ENCODE measurements at places on chromosomes 4 and X.

GRCh38 chr4:31645236-31645635 is 925.1 kb downstream of the PCDH7 start:
- H3K4me3 ChIP-seq, result no peak overlapping the region
- H3K36me3 ChIP-seq, result 0 out of 2 replicates have a peak, but pooled peaks cover 4% of the 10 kb centered on the region
- no peaks in the 10 kb centered on the region for H3K27me3 ChIP-seq
- no peak for DNase-seq
- no peaks in the 10 kb centered on the region for H3K4me1 ChIP-seq

DNA sequence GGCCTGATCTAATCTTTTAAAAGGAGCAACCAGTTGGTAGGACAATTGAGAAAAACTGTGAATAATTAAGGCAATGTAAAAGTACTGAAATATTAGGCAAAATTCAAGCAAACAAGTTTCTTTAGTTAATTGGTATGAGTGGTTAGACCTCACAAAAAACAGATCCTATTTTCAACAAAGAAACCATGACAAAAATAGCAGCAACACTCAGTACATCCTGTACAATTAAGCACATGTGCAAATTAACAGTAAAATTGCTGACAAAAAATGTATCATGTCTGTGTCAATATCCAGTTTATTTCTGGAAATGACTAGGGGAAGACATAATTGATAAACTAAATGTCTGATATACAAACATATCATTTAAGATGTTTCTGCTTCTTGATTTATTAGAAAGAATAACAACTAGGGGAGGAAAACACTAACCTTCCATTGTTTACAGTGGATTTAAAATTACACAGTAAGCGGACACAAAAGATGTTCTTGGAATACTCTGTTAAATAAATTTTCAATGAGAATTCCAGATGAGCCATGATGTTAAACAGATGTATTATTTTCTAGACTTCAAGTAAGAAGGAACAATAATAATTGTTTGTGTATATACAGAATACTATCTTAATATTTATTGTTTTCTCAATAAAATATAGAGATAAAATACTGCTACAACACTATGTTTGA is 638.9 kb downstream of the SPRY1 start:
- no peak overlapping the region for H3K27ac ChIP-seq
- no peak overlapping the region for H3K4me3 ChIP-seq
- H3K36me3 ChIP-seq, result no peaks in the 10 kb centered on the region
- DNase-seq, result no peak

DNA sequence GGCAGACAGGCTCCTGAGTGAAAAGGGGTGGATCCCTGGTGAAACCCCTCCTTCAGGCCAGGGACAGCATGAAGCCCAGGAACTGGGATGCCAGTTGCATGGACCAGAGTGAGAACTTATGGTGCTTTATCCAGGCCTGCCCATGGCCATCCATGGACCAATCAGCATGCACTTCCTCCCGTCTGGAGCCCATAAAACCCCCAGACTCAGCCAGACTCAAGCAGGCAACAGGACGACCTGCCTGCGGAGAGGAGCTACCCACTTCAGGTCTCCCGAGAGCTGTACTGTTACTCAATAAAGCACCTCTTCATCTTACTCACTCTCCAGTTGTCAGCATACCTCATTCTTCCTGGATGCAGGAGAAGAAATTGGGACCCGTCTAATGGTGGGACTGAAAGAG is 42.9 kb downstream of the NALF2 start:
- H3K27ac ChIP-seq, result no peak overlapping the region
- no peak overlapping the region for H3K4me3 ChIP-seq
- H3K36me3 ChIP-seq, result no peaks in the 10 kb centered on the region
- H3K4me1 ChIP-seq, result no peaks in the 10 kb centered on the region
- DNase-seq, result no peak
- peaks cover 5% of the 10 kb centered on the region for H3K27me3 ChIP-seq

DNA sequence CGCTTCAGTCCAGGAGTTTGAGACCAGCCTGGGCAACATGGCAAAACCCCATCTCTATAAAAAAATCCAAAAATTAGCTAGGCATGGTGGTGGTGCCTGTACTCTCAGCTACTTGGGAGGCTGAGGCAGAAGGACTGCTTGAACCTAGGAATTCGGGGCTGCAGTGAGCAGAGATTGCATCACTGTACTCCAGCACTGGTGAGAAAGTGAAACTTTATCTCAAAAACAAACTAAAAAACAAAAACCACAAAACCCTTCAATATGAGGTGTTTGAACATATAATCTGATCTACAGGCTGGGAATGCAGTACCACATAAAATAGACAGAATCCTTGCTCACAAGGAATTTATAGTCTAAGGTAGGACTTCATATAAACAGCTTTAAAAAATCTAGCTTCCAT is 103.9 kb downstream of the PDS5A start:
- no peak overlapping the region for H3K4me3 ChIP-seq
- peaks cover 5% of the 10 kb centered on the region for H3K4me1 ChIP-seq
- peaks cover 3% of the 10 kb centered on the region for H3K27me3 ChIP-seq
- peaks cover 21% of the 10 kb centered on the region for H3K36me3 ChIP-seq
- no peak for DNase-seq
- 0 out of 2 replicates have a peak overlapping the region, but pooled peaks have one; percentile 14 for H3K27ac ChIP-seq

- peak overlapping the region; percentile 98 for H3K4me3 ChIP-seq
- H3K27ac ChIP-seq, result peak overlapping the region; percentile 92
- no peaks in the 10 kb centered on the region for H3K36me3 ChIP-seq
- H3K4me1 ChIP-seq, result peaks cover 40% of the 10 kb centered on the region
- DNase-seq, result no peak
Observed at GRCh38 chr4:183503497-183504063, 1.3 kb upstream of the ING2 start.

- no peaks in the 10 kb centered on the region for H3K36me3 ChIP-seq
- H3K4me3 ChIP-seq, result no peak overlapping the region
- H3K27ac ChIP-seq, result no peak overlapping the region
- H3K4me1 ChIP-seq, result peaks cover 34% of the 10 kb centered on the region
- no peaks in the 10 kb centered on the region for H3K27me3 ChIP-seq
- no peak for DNase-seq
Observed at GRCh38 chrX:84735025-84735424, 232.8 kb upstream of the HDX start.

- H3K36me3 ChIP-seq, result no peaks in the 10 kb centered on the region
- peaks cover 36% of the 10 kb centered on the region for H3K4me1 ChIP-seq
- no peak for DNase-seq
- peak overlapping the region; percentile 96 for H3K4me3 ChIP-seq
Observed at GRCh38 chrX:41922431-41923151, 763 bp downstream of the CASK start.

DNA sequence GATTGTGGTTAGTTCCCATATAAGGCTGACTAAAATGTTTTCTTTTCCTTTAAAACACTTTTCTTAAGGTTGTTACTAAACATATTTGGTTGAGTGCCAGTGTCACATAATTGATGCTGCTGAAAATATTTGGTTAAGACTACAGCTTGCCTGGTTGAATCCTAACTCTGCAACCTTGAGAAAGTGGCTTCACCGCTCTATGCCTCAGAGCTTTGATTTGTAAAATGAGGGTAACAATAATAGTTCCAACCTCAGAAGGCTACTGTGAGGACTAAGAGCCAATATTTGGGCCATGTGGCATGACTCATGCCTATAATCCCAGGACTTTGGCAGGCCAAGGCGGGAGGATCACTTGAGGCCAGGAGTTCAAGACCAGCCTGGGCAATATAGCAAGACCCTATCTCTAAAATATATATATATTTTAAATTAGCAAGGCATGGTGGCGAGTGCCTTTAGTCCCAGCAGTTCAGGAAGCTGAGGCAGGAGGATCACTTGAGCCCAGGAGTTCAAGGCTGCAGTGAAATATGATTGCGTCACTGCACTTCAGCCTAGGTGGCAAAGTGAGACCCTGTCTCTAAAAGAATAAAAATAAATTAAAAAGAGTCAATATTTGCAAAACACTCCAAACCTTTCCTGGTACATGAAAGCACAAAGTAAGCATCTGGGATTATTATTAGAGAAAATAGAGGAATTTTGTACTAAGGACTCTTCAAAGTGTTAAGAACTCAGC is 7.1 kb upstream of the NEIL3 start:
- H3K36me3 ChIP-seq, result peaks cover 7% of the 10 kb centered on the region
- peak; percentile 44 for DNase-seq
- no peak overlapping the region for H3K27ac ChIP-seq
- H3K4me1 ChIP-seq, result peaks cover 14% of the 10 kb centered on the region
- H3K4me3 ChIP-seq, result no peak overlapping the region
- H3K27me3 ChIP-seq, result peaks cover 4% of the 10 kb centered on the region

GRCh38 chr4:140349816-140350215 is 23.6 kb upstream of the SCOC start:
- DNase-seq, result no peak
- no peaks in the 10 kb centered on the region for H3K36me3 ChIP-seq
- H3K27ac ChIP-seq, result no peak overlapping the region
- H3K27me3 ChIP-seq, result peaks cover 30% of the 10 kb centered on the region

- H3K27ac ChIP-seq, result peak overlapping the region; percentile 75
- H3K4me3 ChIP-seq, result peak overlapping the region; percentile 30
- no peak for DNase-seq
- peaks cover 24% of the 10 kb centered on the region for H3K4me1 ChIP-seq
Observed at GRCh38 chrX:68163441-68163840, 269.9 kb downstream of the OPHN1 start.

DNA sequence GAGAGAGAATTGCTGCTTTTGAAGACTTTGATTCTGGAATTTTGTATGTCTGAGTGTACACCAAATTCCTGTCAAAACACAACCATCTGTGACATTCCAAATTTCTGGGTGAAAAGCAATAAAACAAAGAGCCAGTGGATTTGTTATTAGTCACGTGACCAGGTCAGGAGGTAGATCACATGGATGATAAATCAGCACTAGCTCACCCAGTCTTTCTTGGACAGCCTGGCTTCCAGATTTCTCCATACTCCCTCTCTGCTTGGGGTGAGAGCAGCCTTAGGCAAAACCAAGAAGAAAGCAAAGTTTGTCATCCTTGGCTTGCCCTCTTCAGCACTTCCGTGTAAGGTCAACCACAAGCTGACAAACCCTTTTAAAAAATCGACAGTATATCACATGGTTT is 194.2 kb downstream of the CLCN4 start:
- H3K4me1 ChIP-seq, result peaks cover 7% of the 10 kb centered on the region
- H3K27me3 ChIP-seq, result no peaks in the 10 kb centered on the region
- H3K36me3 ChIP-seq, result no peaks in the 10 kb centered on the region
- DNase-seq, result peak; percentile 40
- H3K4me3 ChIP-seq, result 0 out of 2 replicates have a peak overlapping the region, but pooled peaks have one; percentile 8

GRCh38 chr4:37609626-37610025 is 76.5 kb downstream of the RELL1 start:
- H3K27ac ChIP-seq, result no peak overlapping the region
- no peak for DNase-seq
- peaks cover 9% of the 10 kb centered on the region for H3K36me3 ChIP-seq

- H3K4me3 ChIP-seq, result peak overlapping the region; percentile 95
- H3K36me3 ChIP-seq, result no peaks in the 10 kb centered on the region
- H3K27me3 ChIP-seq, result no peaks in the 10 kb centered on the region
- peak overlapping the region; percentile 94 for H3K27ac ChIP-seq
- H3K4me1 ChIP-seq, result peaks cover 42% of the 10 kb centered on the region
- peak; percentile 47 for DNase-seq
Observed at GRCh38 chr4:141636771-141637460, 533 bp downstream of the IL15 start.

GRCh38 chr4:74327762-74328161 is 19.5 kb downstream of the EPGN start:
- H3K27me3 ChIP-seq, result no peaks in the 10 kb centered on the region
- peaks cover 45% of the 10 kb centered on the region for H3K4me1 ChIP-seq
- H3K27ac ChIP-seq, result peak overlapping the region; percentile 66
- peak overlapping the region; percentile 76 for H3K4me3 ChIP-seq
- peaks cover 26% of the 10 kb centered on the region for H3K36me3 ChIP-seq
- peak; percentile 25 for DNase-seq

GRCh38 chrX:46575991-46576392 is 2.4 kb downstream of the CHST7 start:
- H3K36me3 ChIP-seq, result peaks cover 6% of the 10 kb centered on the region
- H3K4me3 ChIP-seq, result peak overlapping the region; percentile 89
- DNase-seq, result no peak

DNA sequence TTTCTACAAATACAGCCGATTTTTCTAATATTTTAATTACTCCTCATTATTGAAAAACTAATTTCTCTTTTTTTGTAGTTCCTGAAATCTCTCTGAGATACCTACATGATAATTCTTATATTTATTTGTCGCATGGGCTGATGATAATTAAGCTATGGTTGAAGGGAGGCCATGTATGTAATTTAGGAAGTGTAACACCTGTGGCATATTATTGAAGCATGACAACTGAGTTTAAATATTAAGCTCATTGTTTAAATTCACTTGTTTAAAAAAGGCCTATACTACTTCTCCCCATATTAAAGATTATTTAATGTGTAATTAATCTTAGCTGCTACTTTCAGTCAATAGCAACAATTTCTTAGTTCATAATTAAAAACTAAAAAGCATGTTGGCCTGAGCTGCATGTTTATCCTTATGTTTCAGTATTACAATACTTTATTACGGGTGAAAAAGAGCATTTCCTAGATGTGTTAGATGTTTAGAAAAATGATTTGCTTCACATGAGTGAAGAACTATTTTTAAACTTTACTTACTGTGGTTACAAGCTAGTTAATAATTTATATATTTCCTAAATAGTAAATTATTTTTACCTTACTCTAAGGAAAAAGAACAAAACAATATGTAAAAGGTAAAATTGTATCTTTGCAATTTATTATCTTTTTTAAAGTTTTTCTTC is 122.4 kb downstream of the RAP1GDS1 start:
- H3K27ac ChIP-seq, result no peak overlapping the region
- H3K4me1 ChIP-seq, result peaks cover 22% of the 10 kb centered on the region
- peaks cover 9% of the 10 kb centered on the region for H3K36me3 ChIP-seq

DNA sequence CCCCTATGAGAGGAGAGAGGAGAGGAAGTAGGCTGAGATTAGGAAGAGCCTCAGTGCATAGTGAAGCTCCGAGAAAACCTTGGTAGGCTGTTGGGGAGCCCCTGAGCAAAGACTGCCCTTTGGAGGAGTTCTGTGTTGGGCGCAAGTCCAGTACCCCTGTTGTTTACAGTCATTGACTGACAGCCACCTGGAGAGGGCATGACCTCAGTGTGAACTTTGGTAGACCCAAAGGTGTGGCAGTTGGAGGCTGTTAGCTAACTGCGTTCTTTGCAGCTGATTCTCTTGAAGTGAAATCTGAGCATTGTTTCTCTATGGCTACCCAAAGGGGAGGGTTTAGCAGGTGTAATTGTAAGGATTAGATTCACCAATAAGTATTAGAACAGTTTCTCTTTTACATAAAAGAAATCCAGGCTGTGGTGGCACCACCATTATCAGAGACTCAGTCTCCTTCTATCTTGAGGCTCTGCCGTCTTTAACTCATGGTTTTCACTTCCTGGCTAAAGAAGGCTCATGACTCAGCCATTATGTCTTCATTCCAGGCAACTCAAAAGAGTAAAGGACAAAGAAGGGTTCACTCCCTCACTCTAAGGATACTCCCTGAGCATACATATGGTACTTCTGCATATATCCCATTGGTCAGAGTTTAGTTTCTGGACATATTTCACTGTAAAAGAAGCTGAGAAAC is 33.4 kb downstream of the ANXA3 start:
- H3K4me1 ChIP-seq, result peaks cover 30% of the 10 kb centered on the region
- peak; percentile 24 for DNase-seq
- no peak overlapping the region for H3K4me3 ChIP-seq
- H3K27me3 ChIP-seq, result no peaks in the 10 kb centered on the region
- peak overlapping the region; percentile 83 for H3K27ac ChIP-seq

Measured in HFFc6 (cell line).